Sigmoid colon (tissue), 7 donors: ENCODE measurements at places on chromosomes 5 and 9. TPM values are rescaled to one million over a fixed set of nuclear protein-coding genes. Genes with fewer than 3 reads are reported as not detected.
A peak's percentile ranks its signal among the peaks of the same experiment; 100 is the strongest.

The KIF20A gene
- not detected for total RNA-seq

The SLC6A7 gene
- not detected for total RNA-seq

The BHMT gene
- 0.36 TPM for total RNA-seq

The ANAPC2 gene
- total RNA-seq = 27.4 TPM

The PRDM9 gene
- total RNA-seq = not detected

The PCDHA5 gene
- 0.36 TPM for total RNA-seq

DNA sequence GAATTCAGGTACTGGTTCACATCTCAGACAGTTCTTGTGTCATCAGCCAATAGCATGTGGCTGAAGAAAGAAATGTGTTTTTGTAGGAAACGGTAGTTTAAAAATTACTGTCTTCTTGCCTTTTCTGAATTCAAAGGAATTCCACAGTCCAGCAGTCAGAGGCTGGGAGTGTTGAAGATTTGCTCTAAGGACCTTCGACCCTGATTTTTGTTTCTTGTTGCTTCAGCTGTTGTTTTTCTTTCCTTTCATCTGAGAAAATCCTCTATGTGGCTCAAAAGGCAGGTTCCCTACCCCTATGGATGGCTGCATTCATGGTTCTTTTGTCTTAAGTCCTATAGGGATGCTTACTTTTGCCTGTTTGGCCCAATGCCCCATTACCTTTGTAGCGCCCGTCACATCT, 304.9 kb downstream of the TMEM167A start:
- no peak for DNase-seq
- no peak overlapping the region for H3K4me3 ChIP-seq
- no peaks in the 10 kb centered on the region for H3K36me3 ChIP-seq
- no peaks in the 10 kb centered on the region for H3K27me3 ChIP-seq

GRCh38 chr9:119588874-119589744, 219.9 kb upstream of the BRINP1 start:
- no peak overlapping the region for H3K27ac ChIP-seq
- H3K36me3 ChIP-seq = no peaks in the 10 kb centered on the region
- H3K27me3 ChIP-seq = no peaks in the 10 kb centered on the region
- DNase-seq = no peak
- no peaks in the 10 kb centered on the region for H3K4me1 ChIP-seq

GRCh38 chr5:178739452-178740180, 9.2 kb upstream of the ZNF354A start:
- H3K27me3 ChIP-seq = no peaks in the 10 kb centered on the region
- H3K27ac ChIP-seq = no peak overlapping the region
- no peaks in the 10 kb centered on the region for H3K4me1 ChIP-seq
- H3K4me3 ChIP-seq = no peak overlapping the region
- H3K36me3 ChIP-seq = no peaks in the 10 kb centered on the region
- DNase-seq = no peak

DNA sequence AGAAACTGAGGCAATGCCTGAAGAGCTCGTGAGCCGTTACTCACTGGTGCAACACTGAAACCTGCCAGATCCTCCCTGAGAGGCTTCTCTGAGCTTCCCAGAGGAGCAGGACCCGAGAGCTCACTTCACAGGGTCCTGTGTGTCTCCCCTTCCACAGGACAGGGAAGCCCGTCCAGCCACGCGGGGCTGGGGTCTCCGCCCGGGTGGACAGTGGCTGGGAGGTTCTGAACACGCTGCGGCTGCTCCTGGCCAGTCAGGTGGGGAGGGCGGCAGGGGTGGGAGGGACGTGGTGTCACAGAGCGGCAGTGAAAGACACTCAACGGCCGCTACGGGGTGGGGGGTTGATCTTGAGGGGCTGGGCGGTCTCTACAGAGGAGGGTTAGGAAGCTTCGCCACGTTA, 290 bp upstream of the ZDHHC11 start:
- no peaks in the 10 kb centered on the region for H3K36me3 ChIP-seq
- peaks cover 34% of the 10 kb centered on the region for H3K27me3 ChIP-seq
- no peak overlapping the region for H3K4me3 ChIP-seq
- no peak overlapping the region for H3K27ac ChIP-seq

DNA sequence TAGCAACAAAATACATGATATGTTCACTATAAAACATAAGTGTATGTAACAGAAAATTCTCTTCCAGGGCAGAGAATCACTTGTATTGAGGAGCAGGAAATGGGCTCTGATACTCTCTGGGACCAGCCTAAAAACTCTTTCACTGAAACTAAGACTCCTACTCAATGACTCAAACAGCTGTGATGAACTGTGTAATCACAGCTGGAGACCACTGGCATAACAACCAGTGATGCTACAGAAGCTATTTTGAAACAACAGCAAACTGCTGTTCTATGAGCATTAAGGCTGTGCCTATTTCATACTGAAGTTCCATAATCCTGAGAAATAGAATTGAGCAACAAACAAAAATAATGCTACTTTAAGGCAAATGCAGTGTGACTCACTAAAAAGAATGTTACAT, 594.0 kb downstream of the HINT1 start:
- H3K27me3 ChIP-seq = no peaks in the 10 kb centered on the region
- no peaks in the 10 kb centered on the region for H3K36me3 ChIP-seq
- H3K27ac ChIP-seq = no peak overlapping the region
- H3K4me1 ChIP-seq = no peaks in the 10 kb centered on the region
- no peak for DNase-seq

- DNase-seq = no peak
- no peaks in the 10 kb centered on the region for H3K4me1 ChIP-seq
- H3K27ac ChIP-seq = no peak overlapping the region
- no peaks in the 10 kb centered on the region for H3K36me3 ChIP-seq
These were observed 388.5 kb downstream of the PSAT1 start for GRCh38 chr9:78685471-78685870.

DNA sequence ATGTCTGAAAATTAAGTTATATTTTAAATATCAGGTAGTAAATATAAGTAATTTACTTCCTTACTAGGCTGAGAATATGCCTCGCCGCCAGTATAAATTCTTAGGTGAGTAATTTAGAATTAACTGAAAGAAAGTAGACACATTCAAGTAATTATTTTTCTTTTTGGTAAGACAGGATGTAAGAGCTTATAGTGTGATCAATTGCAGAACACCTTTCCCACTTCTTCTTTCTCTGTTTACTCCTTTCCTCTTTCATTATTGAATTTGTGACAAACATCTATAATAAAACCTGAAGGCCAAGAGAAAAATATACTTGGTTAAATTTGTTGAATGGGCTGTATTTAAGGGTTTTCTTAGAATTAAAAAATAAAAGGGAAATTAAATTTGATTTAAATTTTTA, 195.1 kb upstream of the CDKN2B start:
- no peak overlapping the region for H3K27ac ChIP-seq
- no peaks in the 10 kb centered on the region for H3K36me3 ChIP-seq
- DNase-seq = no peak
- no peaks in the 10 kb centered on the region for H3K27me3 ChIP-seq
- no peak overlapping the region for H3K4me3 ChIP-seq

- DNase-seq = no peak
- no peaks in the 10 kb centered on the region for H3K4me1 ChIP-seq
- no peak overlapping the region for H3K4me3 ChIP-seq
These were observed 483.0 kb downstream of the SEMA5A start for GRCh38 chr5:9062873-9063272.

GRCh38 chr5:141547488-141547887, 58.6 kb downstream of the PCDHGC5 start:
- H3K27me3 ChIP-seq = no peaks in the 10 kb centered on the region
- H3K27ac ChIP-seq = no peak overlapping the region
- H3K4me1 ChIP-seq = no peaks in the 10 kb centered on the region

DNA sequence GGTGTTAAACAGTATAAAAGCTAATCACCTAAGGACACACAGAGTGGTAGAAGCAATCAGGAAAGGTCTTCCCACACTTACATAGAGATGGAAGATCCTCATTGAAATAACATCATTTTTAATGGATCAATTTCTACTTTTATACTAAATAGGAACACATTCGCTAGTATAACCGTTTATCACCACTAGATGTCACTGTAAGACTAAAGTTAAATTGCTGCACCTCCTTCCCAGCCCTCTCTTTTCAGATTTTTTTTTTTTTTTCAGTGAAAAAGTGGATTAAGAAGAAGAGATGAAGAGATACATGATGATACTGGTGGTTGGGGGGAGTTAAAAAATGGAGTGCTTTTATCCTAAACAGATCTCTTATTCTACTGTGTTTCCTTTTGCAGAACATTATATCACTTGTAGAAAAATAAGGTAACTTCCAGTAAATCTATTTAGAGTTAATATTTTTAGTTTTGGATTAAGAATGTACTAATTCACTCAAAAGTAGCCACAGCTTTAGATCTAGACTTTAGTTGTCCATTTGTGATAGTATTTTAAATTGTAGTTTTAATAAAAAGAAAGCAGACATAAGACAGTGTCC, 116.9 kb upstream of the ARRDC3 start:
- no peak overlapping the region for H3K4me3 ChIP-seq
- H3K4me1 ChIP-seq = no peaks in the 10 kb centered on the region
- no peaks in the 10 kb centered on the region for H3K27me3 ChIP-seq

- DNase-seq = no peak
- H3K27me3 ChIP-seq = no peaks in the 10 kb centered on the region
These were observed 399.9 kb downstream of the TMEM161B start for GRCh38 chr5:87868792-87869191.

DNA sequence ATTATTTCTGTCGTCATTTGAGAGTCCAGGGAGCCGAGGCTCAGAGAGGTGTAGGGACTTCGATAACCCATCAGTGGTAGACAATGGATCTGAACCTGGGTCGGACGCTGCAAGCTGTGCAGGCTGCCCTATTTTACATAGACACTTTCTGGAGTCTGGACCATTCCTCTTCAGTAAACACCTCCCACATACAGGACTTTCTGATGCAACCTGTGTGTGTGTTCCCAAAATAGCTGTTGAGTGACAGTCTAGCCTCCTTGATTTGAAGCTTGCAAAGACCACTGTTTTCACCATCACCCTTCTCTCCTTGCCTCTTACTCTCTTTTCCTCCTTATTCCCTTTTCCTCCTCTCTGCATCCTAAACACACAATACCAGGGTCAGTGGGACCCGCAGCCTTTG, 30.7 kb downstream of the CFAP77 start:
- peaks cover 13% of the 10 kb centered on the region for H3K27me3 ChIP-seq
- H3K4me1 ChIP-seq = no peaks in the 10 kb centered on the region
- no peak overlapping the region for H3K27ac ChIP-seq
- H3K36me3 ChIP-seq = no peaks in the 10 kb centered on the region

DNA sequence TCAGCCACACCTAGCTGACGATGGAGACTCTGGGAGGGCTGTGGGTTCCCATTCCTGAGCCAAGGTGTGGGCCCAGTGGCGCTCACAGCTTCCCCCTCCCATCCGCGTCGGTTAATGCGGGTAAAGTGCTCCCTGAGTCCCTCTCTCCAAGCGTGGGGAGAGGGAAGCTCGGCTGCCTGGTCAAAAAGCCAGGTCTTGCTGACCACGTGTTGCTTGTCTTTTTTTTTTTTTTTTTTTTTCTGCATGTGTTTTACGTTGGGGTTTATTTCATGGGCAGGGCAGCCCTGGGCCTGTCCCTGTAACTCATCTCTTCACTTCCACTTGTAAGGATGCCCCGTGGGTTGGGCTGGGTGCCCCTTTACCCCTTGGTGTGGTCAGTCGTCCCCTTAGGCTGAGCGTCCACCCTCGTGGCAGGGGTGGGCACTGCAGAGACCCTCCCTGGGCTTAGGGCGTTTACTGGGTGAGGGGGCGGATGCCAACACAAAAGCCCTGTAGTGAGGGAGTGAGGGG, 11.9 kb downstream of the NKD2 start:
- H3K4me1 ChIP-seq = no peaks in the 10 kb centered on the region
- no peak overlapping the region for H3K27ac ChIP-seq
- no peaks in the 10 kb centered on the region for H3K27me3 ChIP-seq
- peak; percentile 48 for DNase-seq
- H3K36me3 ChIP-seq = no peaks in the 10 kb centered on the region

DNA sequence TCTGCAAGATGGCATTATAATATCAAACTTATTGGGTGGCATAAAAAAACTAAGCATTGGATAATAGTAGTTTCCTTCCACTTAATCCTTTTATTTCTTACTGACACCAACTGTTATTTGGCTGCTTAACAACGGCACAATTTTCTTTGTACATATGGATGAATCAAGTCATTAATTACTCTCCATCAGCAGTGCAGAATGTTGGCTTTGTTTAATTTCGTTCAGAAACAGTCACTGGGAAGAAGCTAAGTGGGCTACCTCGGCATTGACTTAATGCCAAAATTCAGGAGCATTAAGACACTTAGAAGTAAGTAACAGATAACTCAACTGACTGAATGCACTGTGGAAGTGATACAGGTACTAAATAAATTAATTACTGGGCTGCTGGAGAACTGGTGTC, 460.4 kb downstream of the CTNND2 start:
- no peak for DNase-seq
- no peak overlapping the region for H3K4me3 ChIP-seq
- no peak overlapping the region for H3K27ac ChIP-seq
- H3K27me3 ChIP-seq = no peaks in the 10 kb centered on the region

DNA sequence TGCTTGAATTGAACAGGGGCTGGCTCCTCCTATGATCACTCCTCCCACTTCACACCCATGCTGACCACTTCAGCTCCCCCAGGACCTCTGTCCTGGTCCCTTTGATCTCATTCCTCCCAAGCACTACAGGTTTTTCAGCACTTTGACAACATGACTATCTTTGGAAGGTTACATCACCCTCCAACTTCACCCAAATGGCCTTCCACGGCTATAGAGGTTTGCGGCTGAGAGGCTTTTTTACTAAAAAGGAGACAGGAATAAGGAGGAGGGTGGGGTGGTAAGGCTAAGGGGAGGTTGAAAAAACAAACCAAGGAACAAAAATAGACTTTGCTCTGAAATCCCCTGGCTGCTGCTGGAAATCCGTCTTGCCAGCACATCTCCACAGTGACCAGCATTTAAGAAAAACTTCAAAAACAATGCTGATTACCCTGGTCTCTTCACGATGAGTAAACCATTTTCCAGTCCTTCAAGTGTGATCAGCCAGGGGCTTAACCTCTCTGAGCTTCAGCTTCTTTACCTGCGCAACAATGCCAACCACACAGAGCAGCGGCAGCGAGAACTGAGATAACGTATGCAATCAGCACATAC, 102.7 kb downstream of the DPYSL3 start:
- H3K4me3 ChIP-seq = no peak overlapping the region
- no peak for DNase-seq
- peaks cover 95% of the 10 kb centered on the region for H3K4me1 ChIP-seq
- H3K27ac ChIP-seq = peak overlapping the region; percentile 77

GRCh38 chr5:34841816-34842215, 2.9 kb downstream of the TTC23L start:
- no peak for DNase-seq
- no peak overlapping the region for H3K4me3 ChIP-seq
- no peaks in the 10 kb centered on the region for H3K27me3 ChIP-seq

- H3K36me3 ChIP-seq = no peaks in the 10 kb centered on the region
- peaks cover 16% of the 10 kb centered on the region for H3K4me1 ChIP-seq
- no peak overlapping the region for H3K4me3 ChIP-seq
- DNase-seq = no peak
These were observed 2.9 kb downstream of the UIMC1 start for GRCh38 chr5:177003649-177004048.

DNA sequence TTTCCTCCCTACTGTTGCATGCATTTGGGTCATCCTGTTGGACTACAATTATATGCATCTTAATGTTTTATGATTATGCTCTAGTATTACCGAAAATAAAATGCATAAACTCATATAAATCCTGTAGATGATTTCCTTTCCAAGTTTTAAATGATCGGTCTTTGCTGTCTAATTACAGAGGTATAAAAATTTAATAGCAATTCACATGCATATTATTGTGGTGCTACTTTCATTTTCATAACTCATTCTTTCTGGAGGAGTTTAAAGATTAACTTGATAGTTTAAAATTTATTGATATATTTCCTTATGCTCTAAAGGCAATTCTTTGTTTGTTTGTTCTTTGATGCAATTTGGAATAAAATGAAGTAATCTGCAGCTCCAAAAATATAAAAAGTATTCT, 1475.1 kb downstream of the MAT2B start:
- H3K27ac ChIP-seq = no peak overlapping the region
- no peaks in the 10 kb centered on the region for H3K27me3 ChIP-seq
- H3K4me1 ChIP-seq = no peaks in the 10 kb centered on the region
- DNase-seq = no peak
